ENCODE measurements at places on chromosomes 4 and X. TPM values are rescaled to one million over a fixed set of nuclear protein-coding genes. Genes with fewer than 3 reads are reported as not detected.

The AMBN gene
- not detected for total RNA-seq

The CT45A10 gene
- not detected for total RNA-seq

The WAS gene
- total RNA-seq = 0.30 TPM

The CENPVL2 gene
- not detected for total RNA-seq

The RBM47 gene
- total RNA-seq = 3.2 TPM

The ATP11C gene
- total RNA-seq = 47.5 TPM

The SPINK2 gene
- not detected for total RNA-seq

The H2BW2 gene
- not detected for total RNA-seq

The CRMP1 gene
- total RNA-seq = 0.30 TPM

The UGT2A2 gene
- total RNA-seq = not detected

The ARSJ gene
- 23.5 TPM for total RNA-seq
